ELR (cell line): ENCODE measurements at places on chromosomes 11 and 22.

DNA sequence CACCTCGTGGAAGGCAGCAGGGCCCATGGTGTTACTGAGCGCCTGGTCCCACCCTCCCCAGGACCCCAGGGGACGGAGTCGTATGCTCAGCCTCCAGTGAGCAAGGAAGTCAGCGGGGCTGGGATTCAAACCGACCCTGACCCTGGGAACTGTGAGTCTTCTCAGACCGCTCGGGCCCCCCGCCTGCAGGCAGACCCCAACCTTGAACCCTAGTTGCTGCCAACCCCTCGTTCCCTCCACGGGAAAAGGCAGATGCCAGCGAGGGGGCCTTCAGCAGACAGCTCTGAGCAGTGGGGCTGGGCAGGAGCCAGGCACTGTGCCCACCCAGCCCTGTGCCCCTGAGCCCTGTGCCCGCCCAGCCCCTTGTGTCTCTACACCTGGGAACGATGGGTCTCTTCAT is 6.4 kb downstream of the SLC16A8 start:
- DNase-seq = no peak

GRCh38 chr11:87726506-87726905 is 448.7 kb downstream of the RAB38 start:
- no peak for DNase-seq

GRCh38 chr11:130068546-130068985 is 1.1 kb upstream of the APLP2 start:
- DNase-seq = no peak

- DNase-seq = no peak
These were observed 39.8 kb downstream of the KREMEN1 start for GRCh38 chr22:29112681-29113080.

DNA sequence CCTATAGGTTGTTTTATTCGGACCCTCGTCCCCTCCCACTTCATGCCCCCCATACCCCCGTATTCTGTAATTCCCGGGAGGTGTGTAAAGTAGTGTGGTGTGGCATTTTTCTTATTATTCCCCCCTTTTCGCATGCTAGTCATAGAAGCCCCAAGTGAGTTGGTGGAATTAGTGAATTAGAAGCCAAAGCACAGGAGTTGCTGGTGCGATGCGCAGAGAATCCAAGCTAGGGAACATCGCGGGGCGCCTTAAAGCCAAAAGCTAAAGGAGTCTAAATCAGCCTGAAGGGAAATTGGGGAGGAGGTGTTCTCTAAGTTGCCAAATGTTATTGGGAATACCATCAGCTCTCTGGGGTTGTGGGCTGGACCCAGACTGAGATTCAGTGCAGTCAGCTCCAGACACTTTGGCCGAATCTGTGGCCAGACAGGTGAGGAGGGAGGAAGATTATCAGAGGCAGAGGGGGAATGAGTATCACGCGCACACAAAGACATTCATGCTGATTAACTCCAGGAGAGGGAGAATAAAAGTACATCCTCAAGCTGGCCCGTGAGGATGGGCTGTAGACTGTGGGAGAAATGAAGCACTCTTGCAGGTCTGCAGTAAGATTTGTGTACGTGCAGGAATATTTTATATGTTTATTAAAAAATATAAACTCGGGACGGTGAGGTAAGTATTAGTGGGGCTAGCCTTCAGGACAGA is 102.8 kb upstream of the HSD17B12 start:
- DNase-seq = no peak

DNA sequence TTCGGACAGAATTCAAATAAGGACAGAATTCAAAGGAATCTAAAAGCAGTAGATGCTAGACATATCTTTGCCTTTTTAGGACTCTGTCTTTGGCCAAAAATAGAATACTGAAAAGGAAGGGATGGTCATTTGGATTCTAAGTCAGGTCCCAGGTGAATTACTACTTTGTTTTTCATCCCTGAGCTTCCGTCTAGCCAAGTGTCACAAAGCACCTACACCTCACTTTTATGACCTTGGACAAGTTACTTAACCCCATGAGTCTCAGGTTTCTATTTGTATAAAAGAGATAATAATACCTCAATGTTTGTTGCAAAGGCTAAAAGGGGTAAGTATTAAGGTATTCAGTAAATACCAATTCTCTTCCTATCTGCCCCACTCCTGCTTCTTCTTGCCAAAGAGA is 7.3 kb downstream of the KIF18A start:
- DNase-seq = no peak

DNA sequence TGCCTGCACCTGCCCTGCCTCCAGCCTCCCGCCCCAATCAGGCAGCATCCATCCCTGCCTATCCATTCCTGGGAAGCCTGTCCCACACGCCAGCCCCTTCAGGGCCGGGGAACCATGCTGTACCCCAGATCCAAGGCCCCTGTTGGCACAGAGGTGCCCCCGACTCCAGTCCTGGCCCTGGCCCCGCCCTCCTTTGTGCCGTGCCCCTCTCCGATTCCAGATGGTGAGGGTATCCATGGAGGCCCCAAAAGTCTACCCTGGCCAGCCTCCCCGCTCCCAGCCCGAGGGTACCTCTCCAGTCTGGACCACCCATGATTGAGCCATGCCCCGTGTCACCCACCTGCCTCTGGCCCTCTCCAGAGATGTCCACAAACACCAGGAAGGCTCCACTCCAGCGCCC is 2.7 kb upstream of the TH start:
- DNase-seq = no peak

- no peak for DNase-seq
These were observed 8.7 kb upstream of the SMIM35 start for GRCh38 chr11:118095493-118095892.

DNA sequence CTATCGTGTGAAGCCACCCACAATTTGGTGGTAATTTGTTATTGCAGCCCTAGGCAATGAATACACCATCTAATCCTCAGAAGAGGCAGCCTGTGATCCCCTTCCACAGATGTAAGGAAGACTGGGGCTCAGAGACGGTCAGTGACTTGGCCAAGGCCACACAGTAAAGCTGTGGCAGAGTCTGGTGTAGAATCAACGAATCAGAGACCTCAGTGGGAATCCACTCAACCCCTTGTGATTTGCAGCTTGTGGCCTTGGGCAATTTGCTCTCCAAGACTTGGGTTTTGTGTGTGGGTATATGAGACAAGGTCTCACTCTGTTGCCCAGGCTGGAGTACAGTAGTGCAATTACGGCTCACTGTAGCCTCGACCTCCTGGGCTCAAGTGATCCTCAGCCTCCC is 1.9 kb downstream of the LGALS2 start:
- DNase-seq = no peak

- no peak for DNase-seq
These were observed 91.4 kb downstream of the NELL1 start for GRCh38 chr11:20760811-20761210.

DNA sequence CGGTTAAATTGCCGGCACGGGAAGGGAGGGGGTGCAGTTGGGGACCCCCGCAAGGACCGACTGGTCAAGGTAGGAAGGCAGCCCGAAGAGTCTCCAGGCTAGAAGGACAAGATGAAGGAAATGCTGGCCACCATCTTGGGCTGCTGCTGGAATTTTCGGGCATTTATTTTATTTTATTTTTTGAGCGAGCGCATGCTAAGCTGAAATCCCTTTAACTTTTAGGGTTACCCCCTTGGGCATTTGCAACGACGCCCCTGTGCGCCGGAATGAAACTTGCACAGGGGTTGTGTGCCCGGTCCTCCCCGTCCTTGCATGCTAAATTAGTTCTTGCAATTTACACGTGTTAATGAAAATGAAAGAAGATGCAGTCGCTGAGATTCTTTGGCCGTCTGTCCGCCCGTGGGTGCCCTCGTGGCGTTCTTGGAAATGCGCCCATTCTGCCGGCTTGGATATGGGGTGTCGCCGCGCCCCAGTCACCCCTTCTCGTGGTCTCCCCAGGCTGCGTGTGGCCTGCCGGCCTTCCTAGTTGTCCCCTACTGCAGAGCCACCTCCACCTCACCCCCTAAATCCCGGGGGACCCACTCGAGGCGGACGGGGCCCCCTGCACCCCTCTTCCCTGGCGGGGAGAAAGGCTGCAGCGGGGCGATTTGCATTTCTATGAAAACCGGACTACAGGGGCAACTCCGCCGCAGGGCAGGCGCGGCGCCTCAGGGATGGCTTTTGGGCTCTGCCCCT is 529 bp upstream of the CCND1 start:
- DNase-seq = peak; percentile 70

- DNase-seq = no peak
These were observed 456 bp upstream of the SPI1 start for GRCh38 chr11:47378836-47379170.

GRCh38 chr11:66957971-66958231 is 282 bp downstream of the PC start:
- no peak for DNase-seq

DNA sequence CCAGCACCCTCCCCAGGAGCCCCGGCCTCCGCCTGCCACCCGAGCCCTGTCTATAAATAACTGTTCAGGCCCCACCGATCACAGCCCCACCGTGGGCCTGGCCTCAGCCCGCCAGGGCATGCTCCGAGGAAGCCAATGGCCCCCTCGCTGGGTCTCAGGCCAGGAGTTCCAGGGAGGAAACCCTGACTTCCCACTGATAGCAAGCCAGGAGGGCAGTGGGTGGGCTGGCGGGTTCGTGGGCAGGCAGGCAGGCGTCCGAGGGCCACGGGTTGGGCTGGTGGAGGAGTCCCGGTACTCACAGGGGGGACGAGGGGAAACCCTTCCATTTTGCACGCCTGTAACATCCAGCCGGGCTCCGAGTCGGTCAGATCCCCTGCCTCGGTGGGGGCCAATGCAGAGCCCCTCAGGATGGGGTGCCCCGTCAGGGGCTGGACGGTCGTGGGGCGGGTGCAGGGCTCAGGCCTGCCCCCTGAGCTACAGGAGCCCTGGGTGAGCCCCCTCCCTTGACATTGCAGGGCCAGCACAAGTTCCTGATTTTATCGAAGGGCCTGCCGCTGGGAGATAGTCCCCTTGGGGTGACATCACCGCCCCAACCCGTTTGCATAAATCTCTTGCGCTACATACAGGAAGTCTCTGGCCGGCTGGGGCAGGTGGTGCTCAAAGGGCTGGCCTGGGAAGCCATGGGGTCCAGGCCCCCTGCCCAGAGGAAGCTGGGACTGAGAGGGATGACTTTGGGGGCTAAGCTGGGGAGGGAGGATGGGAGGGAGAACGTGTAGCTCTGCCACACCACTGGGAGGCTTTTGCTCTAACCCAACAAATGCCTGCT is at the start of gene SPI1:
Gene SPI1, minus strand, starts transcription at position 538 of the 826 bp plus-strand sequence. Its CDS starts 194 bp downstream, at position 344.
- DNase-seq = no peak

GRCh38 chr22:27803841-27804415 is 2.4 kb upstream of the MN1 start:
- no peak for DNase-seq

GRCh38 chr11:1207401-1208143 is 15.3 kb upstream of the MUC5B start:
- no peak for DNase-seq

DNA sequence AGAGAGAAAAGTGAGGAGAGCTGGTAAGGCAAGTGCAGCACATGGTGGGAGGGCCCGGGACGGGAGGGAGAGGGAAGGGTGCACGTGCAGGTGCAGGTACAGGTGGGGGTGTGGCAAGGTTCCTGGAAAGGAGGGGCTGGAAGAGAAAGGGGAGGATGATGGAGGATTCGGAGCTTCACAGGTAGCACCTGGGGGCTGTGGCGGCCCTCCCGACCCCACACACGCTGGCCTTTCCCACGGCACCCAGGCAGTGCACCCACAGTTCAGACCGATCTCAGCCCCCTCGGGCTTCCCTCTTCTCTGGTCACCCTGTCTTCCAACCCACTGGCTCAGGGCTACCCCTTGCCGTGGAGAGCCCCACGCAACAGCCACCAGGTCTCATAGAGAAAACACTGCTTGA is 67.4 kb upstream of the A4GALT start:
- DNase-seq = no peak

DNA sequence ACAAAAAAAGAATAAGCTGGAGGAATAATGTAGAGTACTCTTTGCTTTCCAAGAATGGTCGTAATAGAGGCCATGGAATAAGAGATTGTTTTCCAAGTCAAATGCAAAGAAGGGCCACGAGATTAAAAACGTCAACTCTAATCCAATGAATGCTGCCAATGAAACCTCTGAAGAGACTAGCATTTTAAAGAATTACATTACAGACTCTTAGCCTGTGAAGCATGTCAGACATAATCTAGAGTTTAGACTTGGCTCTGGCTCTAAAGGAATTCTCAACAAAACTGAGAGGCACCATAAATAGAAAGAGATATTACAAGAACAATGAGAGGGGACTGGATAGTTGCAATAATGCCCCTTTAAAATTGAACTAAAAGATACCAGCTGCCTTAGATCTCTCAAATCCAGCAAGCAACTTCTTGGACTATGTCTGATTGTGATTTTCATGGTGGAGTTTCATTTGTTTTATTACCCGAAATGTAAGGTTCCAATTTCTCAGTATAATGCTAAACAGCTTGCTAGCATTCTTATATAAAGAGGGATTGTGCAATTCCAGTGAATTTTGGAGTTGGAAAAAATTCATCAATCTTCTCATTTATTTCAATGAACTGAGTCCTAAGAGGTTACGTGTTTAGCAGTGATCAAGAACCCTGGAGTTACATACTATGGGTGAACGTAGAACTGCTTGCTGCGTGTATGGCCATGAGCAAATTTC is 5.6 kb downstream of the ETS1 start:
- DNase-seq = no peak

DNA sequence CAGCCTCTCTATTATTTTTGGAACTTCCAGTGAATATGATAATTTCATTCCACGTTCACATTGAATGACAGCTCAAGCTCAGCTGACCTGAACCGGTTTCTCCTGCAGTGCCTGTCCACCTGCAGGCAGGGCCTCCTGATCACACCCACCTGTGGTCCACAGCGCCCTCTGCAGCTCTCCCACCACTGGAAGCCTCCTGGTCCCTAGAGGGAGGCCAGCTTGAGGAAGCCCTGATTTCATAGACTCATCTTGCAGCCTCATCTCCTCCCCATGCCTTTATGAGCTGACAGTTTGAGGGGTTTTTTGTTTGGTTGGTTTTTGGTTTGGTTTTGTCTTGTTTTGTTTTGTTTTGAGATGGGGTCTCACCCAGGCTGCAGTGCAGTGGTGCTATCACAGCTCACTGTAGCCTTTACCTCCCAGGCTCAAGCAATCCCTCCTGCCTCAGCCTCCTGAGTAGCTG is 29.9 kb upstream of the MALAT1 start:
- DNase-seq = peak; percentile 58

- DNase-seq = no peak
These were observed 1.4 kb downstream of the LIPT2 start for GRCh38 chr11:74492084-74492483.

GRCh38 chr11:77094841-77095365 is 7.7 kb upstream of the OMP start:
- no peak for DNase-seq

DNA sequence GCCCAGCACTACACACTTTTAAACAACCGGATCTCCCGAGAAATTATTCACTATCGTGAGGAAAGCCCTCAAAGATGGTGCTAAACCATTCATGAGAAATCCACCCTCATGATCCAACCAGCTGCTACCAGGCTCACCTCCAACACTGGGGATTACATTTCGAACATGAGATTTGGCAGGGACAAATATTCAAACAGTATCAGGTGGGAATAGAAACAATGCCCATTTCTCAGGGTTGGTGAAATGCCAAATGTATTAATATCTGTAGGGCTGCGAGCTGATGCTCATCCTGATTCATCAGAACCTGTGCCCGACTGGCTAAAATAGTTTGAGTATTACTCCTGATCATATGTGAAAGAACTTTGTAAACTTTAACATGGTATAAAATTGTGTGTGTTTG is 15.8 kb upstream of the PTPRJ start:
- DNase-seq = no peak
